ENCODE measurements at places on chromosomes 5 and 9. TPM values are rescaled to one million over a fixed set of nuclear protein-coding genes. Genes with fewer than 3 reads are reported as not detected.

Gene ANKRD33B
- 2.5 TPM for total RNA-seq

Gene IFNA17
- total RNA-seq = not detected

Gene SPATA31D4
- not detected for total RNA-seq

Gene ELOVL7
- total RNA-seq = 0.18 TPM

Gene SOX30
- not detected for total RNA-seq

Gene PDLIM4
- total RNA-seq = 97.5 TPM

Measured in IMR-90 (cell line).